ENCODE measurements at places on chromosomes 16 and 17. TPM values are rescaled to one million over a fixed set of nuclear protein-coding genes. Genes with fewer than 3 reads are reported as not detected.

The BRIP1 gene
- 0.04 TPM for polyA plus RNA-seq

The PHLPP2 gene
- 1.6 TPM for polyA plus RNA-seq

The OR3A2 gene
- polyA plus RNA-seq: not detected

The C16orf96 gene
- 0.01 TPM for polyA plus RNA-seq

The CIBAR2 gene
- not detected for polyA plus RNA-seq

The ABCA10 gene
- polyA plus RNA-seq: 0.58 TPM

The ERAL1 gene
- 35.5 TPM for polyA plus RNA-seq

The HOXB8 gene
- not detected for polyA plus RNA-seq

The TEKT1 gene
- polyA plus RNA-seq: not detected

The RAB11FIP4 gene
- 1.5 TPM for polyA plus RNA-seq

The LGALS9C gene
- polyA plus RNA-seq: not detected

The RAB37 gene
- 0.83 TPM for polyA plus RNA-seq

The WNK4 gene
- polyA plus RNA-seq: not detected

The WWP2 gene
- polyA plus RNA-seq: 8.4 TPM

The KRTAP4-16 gene
- not detected for polyA plus RNA-seq

The TCAP gene
- polyA plus RNA-seq: 5,784 TPM

The PIK3R5 gene
- 1.4 TPM for polyA plus RNA-seq

The CHST5 gene
- 0.61 TPM for polyA plus RNA-seq

The SRCIN1 gene
- polyA plus RNA-seq: 0.19 TPM

The ENGASE gene
- polyA plus RNA-seq: 21.9 TPM

The KRTAP3-1 gene
- polyA plus RNA-seq: not detected

The KREMEN2 gene
- not detected for polyA plus RNA-seq

The SECTM1 gene
- polyA plus RNA-seq: 3.4 TPM

The HOXB9 gene
- polyA plus RNA-seq: not detected

The ACSM2A gene
- not detected for polyA plus RNA-seq

The CCDC144A gene
- 0.78 TPM for polyA plus RNA-seq

The OR1D2 gene
- not detected for polyA plus RNA-seq

The SMIM36 gene
- not detected for polyA plus RNA-seq

The KRTAP2-3 gene
- not detected for polyA plus RNA-seq

The SLC13A5 gene
- not detected for polyA plus RNA-seq

The CDRT15L2 gene
- polyA plus RNA-seq: not detected

The PRR35 gene
- not detected for polyA plus RNA-seq

The KCNAB3 gene
- polyA plus RNA-seq: 0.22 TPM

The PRSS27 gene
- polyA plus RNA-seq: 0.38 TPM

The ULK2 gene
- polyA plus RNA-seq: 4.6 TPM

The SYNRG gene
- polyA plus RNA-seq: 5.7 TPM

The ARSG gene
- polyA plus RNA-seq: 3.9 TPM

The NGFR gene
- polyA plus RNA-seq: 5.7 TPM

The RANBP10 gene
- 5.6 TPM for polyA plus RNA-seq

The KRTAP4-4 gene
- not detected for polyA plus RNA-seq

The DHX58 gene
- polyA plus RNA-seq: 4.9 TPM

The MYOCD gene
- 24.6 TPM for polyA plus RNA-seq
